CD4-positive, alpha-beta T cell treated with Interleukin-12 subunit alpha and Interleukin-12 subunit beta, for 1 hour (primary cell): ENCODE measurements at places on chromosomes 1 and 21.

DNA sequence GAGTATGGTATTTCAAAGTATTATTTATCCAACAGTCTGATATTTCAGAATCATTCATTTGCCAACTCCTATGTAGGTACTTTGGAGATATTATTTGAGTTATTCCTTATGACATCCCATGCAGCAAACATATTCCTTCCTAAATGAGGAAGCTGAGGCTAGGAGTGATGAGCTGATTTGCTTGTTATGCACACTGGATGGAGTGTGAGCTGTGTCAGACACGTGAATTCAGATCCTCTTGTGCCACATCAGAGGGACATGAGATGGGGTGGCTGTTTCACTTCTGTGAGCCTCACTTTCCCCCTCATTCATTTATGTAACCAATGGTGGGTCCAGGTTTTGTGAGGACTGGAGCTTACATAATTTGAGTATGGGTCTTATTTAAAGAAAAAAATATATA lies 215.9 kb downstream of the DISC1 start:
- DNase-seq: no peak

DNA sequence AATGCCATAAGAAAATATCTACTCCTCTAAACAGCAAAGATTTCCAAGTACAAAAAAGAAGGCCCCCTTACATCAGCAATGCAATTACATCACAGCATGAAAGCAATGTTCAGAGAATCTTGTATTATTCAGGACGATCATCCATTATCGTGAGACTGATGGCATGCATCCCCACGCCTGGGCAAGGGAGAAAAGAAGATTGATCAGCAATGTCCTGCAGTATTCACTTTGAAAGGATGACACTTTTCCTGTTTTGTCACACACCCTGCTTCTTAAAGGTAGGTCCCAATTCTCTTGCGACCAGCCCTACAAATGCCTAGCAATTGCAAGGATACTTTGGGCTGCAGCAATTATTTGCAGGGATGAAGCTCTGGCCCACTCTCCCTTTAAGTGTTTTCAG lies 108.7 kb downstream of the TOMM20 start:
- no peak for DNase-seq

DNA sequence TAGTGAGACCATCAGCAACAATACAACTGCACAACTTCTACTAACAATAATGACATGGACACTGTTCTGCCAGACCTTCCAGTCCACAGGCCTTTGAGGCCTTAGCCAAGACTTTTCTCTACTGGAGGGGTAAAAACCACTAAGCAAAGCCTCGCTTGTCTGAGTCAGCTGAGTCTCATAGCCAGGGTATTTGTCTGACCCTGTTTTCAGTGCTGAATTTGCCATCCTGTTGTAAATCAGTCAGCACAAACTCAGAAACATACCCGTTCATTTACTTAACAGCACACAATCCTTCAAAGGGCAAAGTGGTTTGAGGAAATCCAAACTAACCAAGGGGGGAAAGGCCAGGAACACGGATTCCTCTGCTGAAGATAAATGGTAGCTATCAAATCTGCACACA lies 537.8 kb downstream of the SMYD3 start:
- DNase-seq: no peak

DNA sequence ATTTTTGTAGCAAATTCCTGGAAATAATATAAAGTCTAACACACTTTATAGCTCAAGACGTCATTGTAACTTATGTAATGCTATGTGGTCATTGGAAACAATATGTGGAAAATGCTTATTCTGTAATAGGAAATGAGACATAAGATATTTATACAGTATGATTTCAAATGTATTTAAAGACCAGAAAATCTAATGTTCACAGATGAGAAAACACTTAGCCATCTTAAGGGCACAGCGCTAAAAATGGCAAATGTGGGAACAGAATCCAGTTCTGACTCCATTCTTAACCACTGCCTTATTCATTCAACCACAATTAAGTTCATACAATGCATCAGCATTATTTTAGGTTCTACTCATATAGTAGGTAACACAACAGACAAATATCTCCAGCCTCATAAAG lies 12.5 kb downstream of the CSDE1 start:
- no peak for DNase-seq

DNA sequence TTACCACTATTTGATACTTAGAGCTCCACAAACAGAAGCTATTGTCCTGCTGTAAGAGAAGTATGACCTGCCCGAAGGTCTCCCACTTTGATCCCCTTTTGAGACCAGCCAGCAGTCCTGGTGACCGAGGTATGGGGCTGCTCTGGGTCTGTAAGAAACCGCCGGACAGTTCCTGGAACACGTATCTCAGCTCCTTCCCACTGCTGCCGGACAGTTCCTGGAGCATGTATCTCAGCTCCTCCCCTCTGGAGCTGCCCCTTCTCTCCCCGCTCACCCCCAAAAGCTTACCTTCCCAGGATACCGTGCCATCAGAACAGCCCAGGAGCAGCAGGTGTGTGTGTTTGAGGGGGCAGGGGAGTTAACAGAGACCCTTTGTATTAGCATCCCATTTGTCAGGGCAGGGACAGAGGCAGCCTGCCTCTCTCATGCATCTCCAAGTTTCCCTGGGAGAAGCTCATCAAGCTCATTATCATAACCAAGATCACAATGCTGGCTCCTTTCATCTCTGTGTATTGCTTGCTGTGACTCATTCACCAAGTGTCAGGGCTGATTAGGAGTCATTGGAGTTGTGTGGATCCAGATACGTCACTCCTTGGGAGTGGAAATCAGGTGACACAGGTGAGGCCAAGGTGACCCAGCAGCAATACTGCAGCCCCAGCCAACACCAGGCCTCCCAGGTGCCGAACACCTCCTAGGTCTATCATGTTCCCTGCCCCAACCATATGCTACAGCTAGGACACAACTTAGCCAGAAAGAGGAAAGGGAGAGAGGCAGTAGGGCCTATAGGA lies 25.3 kb downstream of the OPTC start:
- no peak for DNase-seq

- DNase-seq: no peak
Measured at GRCh38 chr1:119674111-119674526, 26.1 kb upstream of the ZNF697 start.

- DNase-seq: no peak
Measured at GRCh38 chr1:3825356-3825755, 29.1 kb upstream of the LRRC47 start.

- no peak for DNase-seq
Measured at GRCh38 chr1:97508653-97509218, 412.1 kb downstream of the DPYD start.

DNA sequence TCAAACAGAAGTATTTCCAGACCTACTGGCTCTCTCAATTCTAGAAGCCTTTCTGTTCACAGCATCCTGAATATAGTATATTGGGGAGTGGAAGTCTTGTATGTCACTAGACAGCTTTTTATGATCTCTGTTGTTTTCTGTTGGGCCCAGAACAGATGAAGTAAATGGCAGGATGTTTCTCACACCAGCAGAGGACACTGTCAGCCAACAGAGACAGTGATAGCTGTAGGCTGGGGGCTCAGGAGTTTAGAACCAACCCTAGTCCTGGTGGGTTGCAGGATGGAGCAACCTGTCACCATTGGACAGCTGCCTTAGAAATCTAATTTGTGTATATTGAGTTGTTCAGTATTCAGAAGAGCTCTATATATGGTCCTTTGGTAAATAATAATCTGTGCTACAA lies 16.9 kb downstream of the AGO1 start:
- no peak for DNase-seq

- no peak for DNase-seq
Measured at GRCh38 chr1:229244091-229244490, 26.8 kb upstream of the RAB4A start.

GRCh38 chr1:225434046-225434445 lies 6.2 kb upstream of the LBR start:
- DNase-seq: no peak

GRCh38 chr1:44787506-44787905 lies 464 bp downstream of the BEST4 start:
- DNase-seq: no peak

DNA sequence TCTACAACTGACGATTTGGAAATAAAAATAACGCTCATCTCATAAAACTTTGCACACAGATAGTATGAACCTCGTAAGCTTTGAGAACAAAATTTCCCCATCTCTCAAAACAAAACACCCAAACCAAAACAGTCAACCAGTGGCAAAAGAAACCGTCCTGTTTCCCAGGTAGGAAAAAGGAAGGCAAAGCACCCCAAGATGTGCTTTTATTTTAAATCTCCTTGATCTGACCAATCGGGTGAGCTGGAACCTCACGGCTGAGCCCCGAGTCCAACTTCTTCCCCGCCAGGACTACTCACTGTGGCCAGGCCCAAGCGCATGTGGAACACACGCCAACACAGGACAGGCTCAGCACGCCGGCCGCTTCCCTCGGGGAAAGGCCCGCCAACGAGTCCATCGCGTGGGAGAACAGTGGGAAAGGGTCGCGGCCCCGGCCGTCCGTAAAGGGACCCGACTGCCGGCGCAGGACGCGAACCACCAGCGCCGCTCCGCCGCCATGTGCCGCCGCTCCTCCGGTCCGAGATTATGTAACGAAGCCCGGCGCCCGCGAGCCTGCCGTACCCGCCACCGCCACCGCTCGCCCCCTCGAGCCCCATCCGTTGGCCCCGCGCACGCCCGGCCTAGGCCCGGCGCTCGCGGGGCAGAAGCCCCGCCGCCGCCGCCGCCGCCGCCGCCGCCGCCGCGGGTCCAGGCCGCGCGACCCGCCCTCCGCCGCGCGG lies 759 bp downstream of the AHCTF1 start:
- peak; percentile 64 for DNase-seq

DNA sequence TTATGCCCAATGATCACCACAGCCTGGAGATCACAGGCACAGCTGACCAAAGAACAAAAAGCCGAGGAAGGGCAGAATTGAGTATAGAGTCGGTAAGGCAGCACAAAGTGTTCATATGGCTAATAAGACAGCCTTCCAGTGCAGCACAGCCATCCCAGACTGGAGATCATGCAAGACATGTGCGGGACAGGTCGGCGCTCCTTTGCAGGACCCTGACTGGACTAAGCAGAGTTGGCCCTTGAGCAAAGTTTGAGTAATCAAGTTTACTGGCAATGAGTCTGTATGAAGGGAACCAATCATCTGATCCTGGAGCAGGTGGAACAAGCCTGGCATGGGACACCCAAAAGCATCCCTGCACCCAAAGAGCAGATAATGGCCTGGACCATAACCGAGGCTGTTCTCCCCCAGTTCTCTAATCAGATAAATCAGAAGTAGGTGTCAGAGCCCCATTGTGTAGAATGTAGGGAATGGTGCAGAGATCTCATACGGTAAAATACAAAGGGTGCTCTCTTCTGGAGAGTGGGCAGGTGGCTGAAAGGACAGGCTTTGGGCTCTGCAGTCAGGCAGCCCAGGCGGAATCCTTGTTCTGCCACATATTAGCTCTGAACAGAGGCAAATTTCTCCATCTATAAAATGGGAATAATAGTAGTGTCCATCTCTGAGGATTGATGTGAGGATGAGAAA lies 10.7 kb upstream of the DNASE2B start:
- no peak for DNase-seq

DNA sequence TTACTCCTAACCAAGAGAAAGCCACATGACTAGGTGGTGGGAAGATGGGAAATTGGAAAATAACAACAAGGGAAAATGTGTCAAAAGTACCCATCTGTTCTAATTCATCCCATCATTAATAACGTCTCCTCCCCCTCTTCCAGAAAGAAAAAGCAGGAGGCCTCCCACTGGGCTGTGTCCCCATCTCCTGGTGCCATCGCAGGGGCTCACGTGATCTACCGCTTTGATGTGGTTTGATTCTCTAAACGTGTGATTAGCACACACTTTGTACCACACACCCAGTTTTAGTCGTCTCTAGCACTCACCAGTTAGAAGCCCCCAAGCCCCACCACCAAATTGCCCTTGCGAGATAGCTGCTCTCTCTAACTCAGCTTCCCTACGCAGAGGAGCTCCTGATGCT lies 353.6 kb downstream of the RRAGC start:
- DNase-seq: no peak

DNA sequence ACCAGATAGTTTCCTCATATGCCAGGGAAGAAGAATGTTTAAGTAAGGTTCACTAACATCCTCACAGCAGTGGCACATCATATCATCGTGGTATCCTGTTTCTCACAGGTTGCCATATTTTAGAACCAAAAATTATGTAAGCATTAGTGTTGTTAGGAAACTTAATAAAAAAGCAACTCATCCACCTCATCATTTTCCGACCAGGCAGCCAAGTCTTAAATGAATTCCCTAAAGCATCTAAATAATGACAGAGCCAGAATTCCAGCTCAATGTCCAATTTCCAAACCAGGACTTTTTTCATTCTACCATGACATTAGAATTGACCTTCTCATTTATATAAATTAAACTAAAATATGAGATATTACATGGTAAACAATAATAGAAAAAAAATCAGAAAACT lies 272.7 kb downstream of the NTNG1 start:
- no peak for DNase-seq

DNA sequence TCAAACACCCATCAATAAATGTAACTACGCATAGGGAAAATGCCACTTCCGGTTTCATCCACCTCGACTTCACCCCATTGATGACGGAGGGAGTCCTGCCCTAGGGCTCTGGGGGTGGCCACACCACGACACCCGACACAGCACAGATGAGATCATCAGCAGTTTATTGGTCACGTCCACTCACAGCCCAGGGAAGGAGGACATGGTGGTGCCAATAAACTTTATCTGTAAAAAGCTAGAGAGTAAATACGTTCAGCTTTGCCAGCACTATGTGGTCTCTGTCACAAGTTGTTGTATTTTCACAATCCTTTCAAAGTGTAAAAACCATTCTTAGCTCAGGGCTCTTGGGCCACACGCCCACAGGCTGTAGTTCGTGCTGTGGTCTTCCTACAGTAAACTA lies 16.3 kb downstream of the SETD4 start:
- no peak for DNase-seq

GRCh38 chr1:67695963-67696362 lies 11.0 kb downstream of the GADD45A start:
- DNase-seq: no peak

- no peak for DNase-seq
Measured at GRCh38 chr1:181151378-181152326, 63.2 kb downstream of the IER5 start.

- DNase-seq: peak; percentile 78
Measured at GRCh38 chr1:1173793-1174415, at the start of gene TTLL10. TSS of gene TTLL10 (plus strand) at chr1:1173880. CDS start at chr1:1179216, 5,336 bp downstream.

- no peak for DNase-seq
Measured at GRCh38 chr1:247713753-247714152, 2.7 kb downstream of the OR6F1 start.

DNA sequence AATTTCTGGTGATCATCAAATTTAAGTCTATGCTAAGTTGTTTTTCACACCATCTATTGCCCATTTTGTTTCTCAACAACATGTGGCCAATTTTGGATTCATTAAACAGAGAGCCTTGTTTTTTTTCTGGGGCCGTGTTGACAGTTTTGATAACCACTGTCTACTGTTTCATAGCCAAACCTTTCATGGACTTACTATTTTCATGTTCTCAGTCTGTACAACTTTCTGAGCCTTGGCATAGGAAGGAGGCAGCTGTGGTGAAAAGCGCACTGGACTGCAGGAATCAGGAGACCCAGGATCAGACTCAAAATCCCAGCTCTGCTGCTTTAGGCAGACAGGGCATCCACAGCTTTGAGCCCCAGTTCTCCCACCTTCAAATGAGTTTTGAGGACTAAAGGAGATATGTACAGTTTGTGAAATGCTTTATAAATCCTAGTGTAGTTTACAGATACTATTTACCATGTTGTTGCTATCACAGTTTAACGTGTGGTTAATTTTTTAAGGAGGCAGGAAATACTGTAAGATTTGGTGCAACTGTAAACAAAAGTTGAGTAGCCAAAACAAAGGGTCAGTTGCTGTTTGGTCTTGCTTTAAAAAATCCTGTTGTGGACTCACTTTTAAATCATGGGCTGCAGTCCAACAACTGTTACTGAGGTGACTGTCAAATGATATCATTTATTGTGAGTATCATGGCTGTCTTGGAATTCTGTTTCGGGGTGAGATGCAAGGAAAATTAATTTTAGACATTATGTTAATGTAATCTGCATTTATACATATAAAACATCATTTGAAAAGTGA lies 2.9 kb downstream of the MACO1 start:
- no peak for DNase-seq
